ENCODE measurements at places on chromosomes 5 and 9.

DNA sequence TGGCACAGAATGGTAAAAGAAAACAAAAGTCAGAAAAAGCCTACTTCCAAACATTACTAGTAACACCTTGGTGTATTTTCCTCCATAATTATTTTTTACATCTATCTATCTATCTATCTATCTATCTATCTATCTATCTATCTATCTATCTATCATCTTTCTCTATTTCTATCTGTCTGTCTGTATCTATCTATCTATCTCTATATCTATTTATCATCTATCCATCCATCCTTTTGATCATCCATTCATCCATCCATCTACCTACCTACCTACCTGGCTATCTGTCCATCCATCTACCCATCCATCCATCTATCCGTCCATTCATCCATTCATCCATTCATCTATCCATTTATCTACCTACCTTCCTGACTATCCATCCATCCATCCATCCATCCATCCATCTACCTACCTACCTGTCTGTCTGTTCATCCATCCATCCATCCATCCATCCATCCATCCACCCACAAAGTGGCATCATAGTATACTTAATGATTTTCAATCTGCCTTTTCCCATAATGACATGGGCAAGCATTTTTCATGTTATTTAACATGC is 121.9 kb upstream of the NEK6 start:
- DNase-seq, result no peak

DNA sequence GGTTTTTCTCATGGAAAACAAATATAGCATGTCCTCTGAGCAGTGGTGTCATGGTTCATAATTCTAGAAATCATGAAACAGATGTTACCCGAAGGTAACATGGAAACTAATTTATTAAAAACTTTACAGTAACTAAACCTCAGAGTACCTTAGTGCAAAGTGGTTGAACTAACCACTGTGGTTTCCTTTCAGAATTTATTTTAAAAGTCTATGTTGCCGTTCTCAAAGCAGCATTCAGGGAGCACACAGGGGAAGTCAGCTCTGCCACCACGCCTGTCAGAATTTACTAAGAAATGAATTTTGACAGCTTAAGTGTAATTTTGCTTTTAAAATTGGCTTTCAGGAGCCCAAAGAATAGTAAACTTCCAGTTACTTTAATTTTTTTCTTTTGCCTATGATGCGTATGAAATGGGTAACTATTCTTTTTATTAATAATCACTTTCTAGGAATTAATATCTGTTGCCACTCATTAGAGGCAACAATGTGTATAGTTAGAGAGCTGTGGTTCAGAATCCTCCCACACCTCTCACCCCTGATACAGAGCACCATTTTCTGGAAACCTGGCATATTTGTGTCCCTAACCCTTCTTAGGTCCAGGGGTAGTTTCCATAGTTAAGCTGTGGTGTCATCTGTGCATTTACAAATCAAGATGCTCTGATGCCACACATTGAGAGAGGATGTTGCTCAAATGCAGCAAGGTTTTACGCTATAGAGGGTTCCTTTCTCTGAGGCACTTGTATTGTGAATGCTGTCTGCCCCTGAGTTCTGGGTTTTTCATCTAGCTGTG is 202.6 kb downstream of the ZSWIM6 start:
- DNase-seq, result no peak

GRCh38 chr5:180301253-180301652 is 9.4 kb upstream of the MAPK9 start:
- DNase-seq, result no peak

GRCh38 chr5:642481-642880 is 30.3 kb downstream of the CEP72 start:
- no peak for DNase-seq

DNA sequence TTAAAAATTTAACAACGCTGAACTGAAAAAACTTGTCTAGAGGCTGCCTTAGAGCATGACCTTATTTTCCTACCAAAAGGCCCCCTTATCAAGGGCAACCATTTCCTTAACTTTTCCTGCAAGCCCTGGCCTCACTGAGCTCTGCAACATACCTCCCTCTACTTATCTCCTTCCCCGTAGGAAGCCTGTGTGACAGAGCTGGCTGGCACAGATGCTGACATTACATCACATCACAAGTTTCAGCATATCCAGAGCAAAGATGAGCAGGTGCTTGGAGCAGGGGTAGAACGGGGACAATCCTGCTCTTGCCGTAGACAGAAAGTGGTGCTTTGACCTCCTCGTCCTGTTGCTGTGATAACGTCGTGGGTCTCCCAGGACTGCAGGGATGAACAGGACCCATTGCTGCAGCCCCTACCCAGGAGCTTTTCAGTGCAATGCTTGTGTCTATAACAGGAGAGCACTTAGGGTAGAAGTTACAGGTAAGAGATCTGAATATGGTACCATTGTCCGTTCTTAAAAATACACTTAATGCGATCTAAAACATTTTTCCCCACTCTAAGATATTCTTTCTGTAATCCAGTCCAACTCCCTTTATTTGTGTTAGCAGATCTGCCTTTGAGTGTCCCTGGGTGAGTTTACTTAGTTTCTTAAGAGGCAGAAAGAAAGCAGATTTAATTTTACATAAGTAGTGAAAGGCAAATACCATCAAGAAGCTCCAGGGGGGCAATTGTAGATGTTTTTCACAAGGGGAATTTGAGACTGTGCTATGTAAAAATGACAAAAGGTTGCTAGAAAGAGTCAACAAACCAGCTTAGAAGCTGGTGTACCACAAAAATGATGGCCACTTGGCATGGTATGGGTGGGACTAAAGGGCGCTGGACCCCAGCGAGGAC is 101.9 kb upstream of the EFNA5 start:
- no peak for DNase-seq

- no peak for DNase-seq
Measured at GRCh38 chr5:149264439-149265067, 7.1 kb upstream of the AFAP1L1 start.

GRCh38 chr5:133059621-133060020 is 7.8 kb downstream of the HSPA4 start:
- no peak for DNase-seq

DNA sequence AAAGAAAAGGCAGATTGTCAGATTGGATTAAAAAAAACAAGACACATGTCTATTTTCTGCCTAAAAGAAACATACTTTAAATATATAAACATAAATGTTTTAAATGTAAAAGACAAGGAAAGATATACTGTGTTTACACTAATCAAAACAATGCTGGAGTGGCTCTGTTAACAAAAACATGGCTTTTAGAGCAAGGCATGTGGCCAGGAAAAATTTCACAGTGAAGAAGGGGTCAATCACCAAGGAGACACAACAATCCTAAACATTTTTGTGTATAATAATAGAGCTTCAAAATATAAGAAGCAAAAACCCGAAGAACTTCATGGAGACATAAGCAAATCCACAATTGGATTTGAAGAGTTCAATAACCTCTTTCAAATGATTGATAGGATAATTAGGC is 18.5 kb upstream of the GADD45G start:
- no peak for DNase-seq

- no peak for DNase-seq
Measured at GRCh38 chr9:22343218-22343611, 103.4 kb upstream of the DMRTA1 start.

GRCh38 chr5:52582313-52582712 is 205.4 kb upstream of the ITGA1 start:
- DNase-seq, result no peak

DNA sequence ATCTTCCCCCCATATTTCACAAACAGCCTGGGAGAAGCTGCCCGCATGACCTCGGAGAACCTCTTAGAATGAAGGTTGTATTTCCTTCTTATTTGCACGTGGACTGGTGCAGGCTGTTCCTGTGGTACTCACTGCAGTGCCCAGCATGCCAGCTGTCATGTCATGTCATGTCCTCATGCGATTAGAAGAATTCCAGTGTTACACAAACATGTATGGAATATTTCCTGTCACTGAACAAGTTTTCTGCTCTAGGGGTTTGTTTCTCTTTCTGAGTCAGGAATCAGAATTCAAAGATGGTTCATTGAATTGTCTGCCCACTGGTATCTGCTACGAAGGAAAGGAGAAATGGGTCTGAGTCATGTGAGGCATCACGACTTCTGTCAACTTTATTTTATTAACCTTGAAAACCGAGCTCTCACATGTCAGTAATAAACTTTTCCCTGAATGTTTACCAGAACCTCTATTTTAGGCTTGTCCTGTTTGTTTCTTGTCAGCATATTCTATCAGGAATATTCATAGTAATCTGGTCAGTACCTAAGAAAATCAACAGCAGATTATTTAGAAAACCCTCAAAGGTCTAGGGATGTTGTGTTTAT is 415.6 kb downstream of the GADD45G start:
- DNase-seq, result no peak

- no peak for DNase-seq
Measured at GRCh38 chr5:32031089-32031488, 143.0 kb downstream of the GOLPH3 start.

GRCh38 chr9:98994172-98995058 is 50.7 kb downstream of the COL15A1 start:
- no peak for DNase-seq

DNA sequence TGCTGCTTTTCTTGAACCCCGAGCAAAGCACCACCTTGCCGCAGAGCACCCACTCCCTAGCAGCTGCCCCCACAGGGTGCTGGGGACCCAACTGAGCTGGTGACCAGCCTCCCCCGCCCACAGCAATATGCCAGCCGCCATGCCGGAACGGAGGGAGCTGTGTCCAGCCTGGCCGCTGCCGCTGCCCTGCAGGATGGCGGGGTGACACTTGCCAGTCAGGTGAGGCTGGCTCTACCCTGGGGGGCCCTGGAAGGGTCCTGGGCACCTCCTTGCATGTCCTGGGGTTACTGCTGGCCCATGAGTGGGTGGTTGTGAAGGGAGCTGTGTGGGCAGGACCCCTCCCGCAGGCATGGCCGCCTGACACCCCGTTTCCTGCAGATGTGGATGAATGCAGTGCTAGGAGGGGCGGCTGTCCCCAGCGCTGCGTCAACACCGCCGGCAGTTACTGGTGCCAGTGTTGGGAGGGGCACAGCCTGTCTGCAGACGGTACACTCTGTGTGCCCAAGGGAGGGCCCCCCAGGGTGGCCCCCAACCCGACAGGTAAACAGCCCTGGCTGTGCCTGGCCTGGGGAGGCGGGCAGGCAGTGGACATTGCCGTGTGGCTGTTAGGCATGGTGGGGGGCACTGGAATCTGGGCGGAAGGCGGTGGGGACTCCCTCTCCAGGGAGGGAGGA is 7.2 kb downstream of the EGFL7 start:
- DNase-seq, result no peak

DNA sequence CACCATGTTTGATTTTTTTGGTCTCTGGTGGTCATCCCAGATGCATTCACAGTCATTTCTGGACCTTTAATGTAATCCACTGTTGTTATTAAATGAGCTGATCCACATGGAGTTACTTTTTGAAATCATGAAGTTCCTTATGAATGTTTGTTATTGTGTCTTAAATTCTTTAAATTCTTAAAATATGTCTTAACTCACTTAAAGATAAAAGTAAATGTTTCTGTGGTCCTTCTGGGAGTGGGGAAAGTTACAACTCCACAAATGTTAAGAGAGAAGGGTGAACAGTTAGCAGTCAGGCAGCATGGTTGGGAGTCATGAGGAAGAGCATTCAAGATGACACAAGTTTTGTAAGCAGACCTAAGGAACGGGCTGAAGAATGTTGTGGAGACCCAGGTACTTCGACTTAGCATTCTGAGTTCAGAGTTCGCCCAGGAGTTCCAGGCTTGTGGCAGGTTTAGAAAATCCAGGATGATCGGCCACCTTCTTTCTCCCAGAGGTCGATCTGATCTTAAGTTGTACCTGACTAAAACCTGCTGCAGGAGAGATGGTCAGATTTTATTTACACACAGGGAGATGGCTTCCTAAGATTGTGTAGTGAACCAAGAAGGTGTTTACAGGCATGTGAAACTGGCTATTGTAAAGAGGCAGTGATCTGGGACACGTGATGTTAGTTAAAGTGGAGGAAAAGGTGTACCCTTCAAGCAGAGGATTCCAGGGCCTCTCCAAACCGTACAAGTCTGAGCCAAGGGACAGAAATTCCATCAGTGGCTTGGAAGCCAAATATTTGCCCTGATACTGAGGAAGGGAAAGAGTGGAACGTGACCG is 17.2 kb downstream of the SLC1A1 start:
- DNase-seq, result no peak

DNA sequence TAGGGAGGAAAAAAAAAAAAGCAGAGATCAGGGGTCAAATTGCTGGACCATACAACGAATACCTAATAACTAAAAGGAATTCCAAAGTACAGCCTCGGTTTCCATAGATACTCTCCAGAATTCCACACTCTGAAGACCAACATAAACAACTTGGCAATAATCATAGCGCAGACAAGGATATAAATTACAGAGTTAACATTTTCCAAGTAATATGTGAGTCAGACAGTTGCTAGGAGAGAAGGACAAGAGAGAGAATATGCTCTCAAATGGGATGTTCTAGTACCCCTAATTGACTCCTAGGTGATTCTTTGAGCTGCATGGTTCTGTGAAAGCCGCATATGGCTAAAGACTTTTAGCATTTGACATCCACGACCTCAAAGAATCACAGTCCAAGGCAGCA is 165.2 kb downstream of the FRMD3 start:
- no peak for DNase-seq

- DNase-seq, result no peak
Measured at GRCh38 chr9:84937180-84937579, 267.7 kb downstream of the NTRK2 start.

- no peak for DNase-seq
Measured at GRCh38 chr5:156893517-156893916, 43.4 kb downstream of the PPP1R2B start.

DNA sequence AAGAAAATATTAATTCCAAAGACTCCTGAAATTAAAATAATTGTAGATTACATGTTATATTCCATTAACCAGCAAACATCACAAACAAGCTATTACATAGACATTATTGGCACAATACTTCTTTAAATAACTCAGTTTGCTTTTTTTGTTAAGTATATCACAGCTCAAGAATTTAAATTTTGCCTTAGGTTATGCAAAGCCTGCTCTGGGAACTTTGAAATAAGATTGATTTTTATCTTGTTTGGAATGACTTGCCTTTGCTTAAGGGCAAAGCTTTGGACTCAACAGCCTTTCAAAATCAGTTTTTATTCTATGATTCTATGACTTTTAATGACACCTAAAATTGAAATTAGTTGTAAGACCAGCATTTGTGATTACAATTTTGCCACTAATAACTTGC is 78.2 kb downstream of the ALDH7A1 start:
- DNase-seq, result no peak

DNA sequence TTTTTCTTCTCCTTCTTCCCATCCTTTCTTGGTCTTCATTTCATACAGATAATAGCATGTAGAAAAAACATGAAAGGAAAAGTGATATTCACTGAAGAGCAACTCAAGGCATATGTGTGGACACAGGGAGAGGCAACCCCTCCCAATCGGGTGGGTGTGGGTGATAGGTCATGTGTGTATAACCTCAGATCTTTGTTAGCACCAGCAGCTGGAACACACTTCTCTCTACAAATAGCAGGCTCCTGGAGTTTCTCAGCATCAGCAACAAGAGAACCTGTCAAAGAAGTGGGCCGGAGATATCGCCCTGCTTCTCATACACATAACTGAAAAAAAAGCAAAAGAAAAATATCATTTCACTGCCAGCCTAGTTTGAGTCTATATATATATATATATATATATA is 426.4 kb downstream of the DTWD2 start:
- DNase-seq, result no peak

Measured in stimulated activated CD4-positive, alpha-beta T cell treated with anti-CD3 and anti-CD28 coated beads, Interleukin-12 subunit alpha, Interleukin-12 subunit beta, amount 100 ng/mL, for 24 hours (primary cell).